ENCODE measurements at places on chromosomes 4 and X.

DNA sequence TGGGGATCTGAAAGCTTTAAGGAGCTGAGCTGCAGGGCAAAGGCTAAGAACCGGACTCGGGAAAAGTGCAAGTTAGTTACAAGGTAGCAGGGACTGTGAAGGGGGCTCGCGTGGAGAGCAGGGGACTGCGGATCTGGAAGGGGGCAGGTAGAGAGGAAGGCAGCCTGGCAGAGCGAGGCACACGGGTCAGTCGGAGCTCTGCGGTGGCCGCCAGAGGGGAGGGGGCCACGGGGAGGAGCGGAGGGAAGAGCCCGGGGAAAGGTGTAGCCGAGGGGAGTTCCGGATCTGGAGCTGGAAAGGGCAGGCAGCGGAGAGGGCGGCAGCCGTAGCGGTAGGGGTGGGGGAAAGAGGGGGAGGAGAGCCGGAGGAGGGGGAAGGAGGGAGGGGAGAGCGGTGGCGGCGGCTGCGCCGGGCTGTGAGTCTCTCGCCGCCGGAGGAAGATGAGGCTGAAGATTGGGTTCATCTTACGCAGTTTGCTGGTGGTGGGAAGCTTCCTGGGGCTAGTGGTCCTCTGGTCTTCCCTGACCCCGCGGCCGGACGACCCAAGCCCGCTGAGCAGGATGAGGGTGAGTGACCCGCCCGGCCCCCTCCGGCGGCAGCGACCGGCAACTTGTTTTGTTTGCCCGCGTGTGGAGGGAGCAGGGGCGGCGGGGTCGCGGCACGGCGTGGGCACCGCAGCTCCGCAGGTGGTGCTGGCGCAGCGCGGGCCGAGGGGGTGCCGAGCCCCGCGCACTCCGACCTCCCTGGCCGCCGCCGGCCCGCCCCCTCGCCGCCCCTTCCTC is at the start of gene GALNT7:
TSS of gene GALNT7 (plus strand) at position 416 of the 782 bp plus-strand sequence. CDS start at position 441, 25 bp downstream.
- DNase-seq = peak; percentile 53

DNA sequence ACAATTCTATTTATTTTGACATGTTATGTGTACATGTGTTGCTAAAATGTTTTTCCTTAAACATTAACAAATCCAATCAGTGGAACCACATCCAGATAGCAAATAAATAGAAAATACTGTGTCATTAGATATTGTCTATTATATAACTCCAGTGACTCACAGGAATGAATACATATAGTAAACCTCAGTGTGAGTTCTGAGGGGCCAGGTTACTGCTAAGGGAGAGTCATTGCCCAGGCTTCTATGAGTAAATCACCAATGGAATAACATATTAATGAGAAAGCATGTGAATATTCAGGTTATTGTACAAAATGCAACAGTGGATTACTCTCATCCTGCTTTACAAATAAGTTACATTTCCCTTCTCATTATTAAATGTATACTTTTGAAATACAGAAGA is 27.2 kb downstream of the TACR3 start:
- no peak for DNase-seq

DNA sequence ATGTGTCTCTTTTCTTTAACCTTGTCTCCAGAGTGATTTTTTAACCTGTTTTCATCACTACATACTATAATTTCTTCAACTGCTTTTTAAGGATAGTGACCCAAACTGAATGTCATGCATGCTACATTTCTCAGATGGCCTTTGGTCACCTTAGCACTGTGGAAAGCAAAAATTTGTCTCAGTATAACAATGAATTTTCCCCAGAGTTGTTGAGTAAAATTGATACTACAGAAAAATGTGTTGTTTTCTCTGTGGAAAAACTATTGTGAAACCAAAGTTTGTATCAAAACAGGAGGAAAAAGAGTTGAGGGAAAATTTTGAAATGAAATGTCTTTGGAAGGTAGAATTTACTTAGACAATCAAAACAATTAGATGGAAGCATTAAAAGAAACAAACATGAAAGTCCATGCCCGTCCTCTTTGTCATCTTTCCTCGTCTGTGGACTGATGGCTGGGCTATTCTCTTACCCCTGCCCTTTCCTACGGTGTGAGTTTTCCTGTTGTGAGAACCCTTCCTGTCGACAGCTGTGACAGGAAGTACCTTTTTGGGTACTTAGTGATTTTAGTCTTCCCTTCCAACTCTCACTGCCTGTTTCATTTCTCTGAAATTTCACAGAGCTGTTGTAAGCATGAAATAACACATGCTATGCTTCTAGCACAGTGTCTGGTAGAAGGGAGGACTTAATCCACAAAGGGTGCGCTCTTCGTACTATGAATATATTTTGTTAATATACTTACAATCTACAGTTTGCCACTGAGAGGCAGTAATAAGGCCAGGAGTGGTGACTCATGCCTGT is 50.8 kb downstream of the LRP2BP start:
- no peak for DNase-seq

GRCh38 chr4:89879215-89879614 is 15.4 kb upstream of the MMRN1 start:
- DNase-seq = no peak

DNA sequence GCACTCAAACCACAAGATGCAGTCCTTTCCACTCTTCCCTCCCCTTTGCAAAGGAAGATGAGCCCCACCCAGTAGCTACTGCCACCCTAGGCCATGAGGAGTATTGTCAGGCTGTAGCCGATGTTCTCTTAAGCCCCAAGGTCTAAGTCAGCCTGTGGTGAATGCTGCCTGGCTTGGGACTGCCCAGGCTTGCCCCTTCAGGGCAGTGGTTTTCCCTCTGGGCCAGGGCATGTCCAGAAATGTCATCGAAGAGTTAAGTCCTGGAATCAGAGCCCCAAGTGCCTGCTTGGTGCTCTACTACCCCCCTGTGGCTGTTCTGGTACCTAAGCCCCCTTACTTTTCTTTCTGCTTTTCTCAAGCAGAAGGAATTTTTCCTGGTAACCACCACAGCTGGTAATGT is 11.8 kb upstream of the PGK1 start:
- DNase-seq = no peak

DNA sequence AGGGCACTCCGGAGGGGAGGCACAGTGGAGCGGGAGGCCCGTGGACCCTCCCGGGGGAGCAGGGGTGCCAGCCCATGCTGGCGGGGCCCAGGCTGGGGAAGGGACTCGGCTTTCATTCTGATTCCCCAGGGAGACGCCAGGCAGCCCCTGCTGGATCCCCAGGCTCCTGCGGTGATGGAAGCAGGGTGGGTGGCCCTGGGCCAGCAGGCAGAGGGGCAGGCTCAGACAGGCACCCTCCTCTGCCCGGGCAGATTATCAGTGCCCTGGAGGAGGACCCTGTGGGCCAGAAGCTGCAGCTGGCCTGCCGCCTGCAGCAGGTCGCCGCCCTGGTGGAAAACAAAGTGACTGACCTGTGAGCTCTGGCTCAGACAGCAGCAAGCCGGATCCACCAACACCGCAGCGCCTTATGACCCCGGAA is 2.1 kb upstream of the SRPK3 start:
- no peak for DNase-seq

- no peak for DNase-seq
Observed at GRCh38 chr4:37876156-37876555, 14.7 kb upstream of the TBC1D1 start.

GRCh38 chr4:155674669-155675071 is 8.0 kb downstream of the GUCY1A1 start:
- no peak for DNase-seq

- DNase-seq = peak; percentile 51
Observed at GRCh38 chrX:69216446-69216845, 51.2 kb upstream of the PJA1 start.

GRCh38 chr4:177879851-177880250 is 437.6 kb upstream of the AGA start:
- DNase-seq = no peak

- no peak for DNase-seq
Observed at GRCh38 chr4:184635381-184635780, 13.9 kb downstream of the CASP3 start.

- no peak for DNase-seq
Observed at GRCh38 chr4:105474099-105474518, 247 bp upstream of the PPA2 start.

DNA sequence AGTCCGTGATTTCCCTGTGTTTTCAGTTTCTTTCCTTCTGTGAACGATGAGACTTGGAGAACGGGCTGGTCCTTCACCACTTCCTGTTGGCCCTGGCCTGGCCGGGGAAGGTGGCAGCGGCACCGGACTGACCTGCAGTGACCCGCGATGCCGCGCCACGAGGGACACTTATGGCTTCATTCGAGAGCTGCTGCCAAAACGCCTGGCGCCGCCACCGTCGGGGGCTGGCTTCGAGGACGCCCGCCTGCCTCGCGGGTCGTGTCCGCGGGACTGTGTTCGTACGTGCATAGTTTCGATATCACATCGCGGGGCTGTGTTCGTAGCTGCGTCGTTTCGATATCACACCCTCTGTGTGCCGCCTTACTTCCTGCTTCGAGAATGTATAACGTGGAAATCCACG is 7.5 kb upstream of the UVSSA start:
- no peak for DNase-seq

GRCh38 chrX:136210243-136210642 is 41.0 kb downstream of the MAP7D3 start:
- DNase-seq = no peak

DNA sequence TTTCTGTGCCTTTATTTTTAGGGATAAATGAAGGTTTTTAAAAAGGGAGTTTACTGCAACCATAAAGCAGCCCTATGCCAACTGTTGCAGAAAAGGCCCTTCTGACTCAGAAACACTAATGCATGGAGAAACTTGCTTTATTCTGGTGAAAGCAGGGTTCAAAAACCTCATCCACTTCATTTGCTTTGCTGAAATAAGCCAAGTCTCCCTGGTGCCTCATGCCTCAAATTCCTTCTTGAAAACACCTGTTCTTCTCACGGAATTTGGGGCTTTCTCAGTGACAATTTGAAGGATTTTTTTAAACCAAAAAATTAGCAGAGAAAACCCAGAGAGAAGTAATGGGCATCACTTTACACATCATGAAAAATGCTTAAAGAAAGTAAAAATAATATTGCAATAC is 349.0 kb downstream of the PCDH7 start:
- DNase-seq = no peak

DNA sequence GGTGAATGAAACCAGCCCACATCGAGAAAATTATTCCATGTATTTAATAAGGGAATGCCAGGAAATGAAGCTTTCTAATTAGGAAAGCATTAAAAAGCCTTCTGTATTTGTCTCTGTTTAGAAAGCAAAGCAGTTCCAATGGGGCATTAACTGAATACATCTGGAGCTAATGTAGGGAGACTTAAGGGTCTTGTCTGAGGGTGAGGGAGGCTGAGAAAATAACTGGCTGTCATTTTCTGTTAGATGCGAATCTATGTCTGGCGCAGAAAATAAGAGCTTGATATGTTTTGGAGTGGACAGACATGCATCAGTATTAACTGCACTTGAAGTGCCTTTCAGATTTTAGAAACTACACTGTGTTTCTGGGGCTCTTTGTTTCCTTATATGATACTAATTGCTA is 111.3 kb downstream of the KLHL8 start:
- no peak for DNase-seq

DNA sequence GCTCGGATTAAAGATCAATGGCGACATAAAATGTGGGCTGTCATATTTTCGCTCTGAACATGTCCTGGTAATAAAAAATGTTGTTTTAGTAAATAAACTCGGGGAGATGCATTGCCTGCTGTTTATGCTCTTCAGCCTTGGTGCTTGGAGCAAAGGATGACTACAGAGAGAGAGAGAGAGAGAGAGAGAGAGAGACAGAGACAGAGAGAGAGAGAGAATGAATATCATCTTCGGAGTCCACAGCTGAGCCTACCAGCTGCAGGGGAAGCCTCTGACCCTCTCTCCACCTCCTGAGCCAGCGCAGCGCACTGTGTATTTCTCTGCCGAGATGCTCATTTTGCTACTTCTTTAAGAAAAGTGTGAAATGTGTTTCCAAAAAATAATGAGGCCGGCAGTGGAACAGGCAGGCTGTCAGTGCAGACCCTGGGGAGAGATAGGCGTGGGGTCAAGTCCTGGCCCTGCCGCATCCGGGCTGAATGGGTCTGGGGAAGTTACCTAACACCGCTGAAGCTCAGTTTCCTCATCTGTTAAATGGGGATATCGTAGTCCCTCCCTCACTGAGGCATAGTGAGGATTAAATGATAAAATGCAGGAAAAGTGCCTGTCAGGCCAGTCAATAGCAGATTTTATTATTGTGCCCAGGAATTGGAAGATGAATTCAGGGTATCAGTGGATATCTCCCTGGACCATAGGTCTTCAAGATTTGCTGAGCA is 58.5 kb upstream of the LGI2 start:
- no peak for DNase-seq

- no peak for DNase-seq
Observed at GRCh38 chr4:144748814-144749555, 103.0 kb downstream of the HHIP start.

DNA sequence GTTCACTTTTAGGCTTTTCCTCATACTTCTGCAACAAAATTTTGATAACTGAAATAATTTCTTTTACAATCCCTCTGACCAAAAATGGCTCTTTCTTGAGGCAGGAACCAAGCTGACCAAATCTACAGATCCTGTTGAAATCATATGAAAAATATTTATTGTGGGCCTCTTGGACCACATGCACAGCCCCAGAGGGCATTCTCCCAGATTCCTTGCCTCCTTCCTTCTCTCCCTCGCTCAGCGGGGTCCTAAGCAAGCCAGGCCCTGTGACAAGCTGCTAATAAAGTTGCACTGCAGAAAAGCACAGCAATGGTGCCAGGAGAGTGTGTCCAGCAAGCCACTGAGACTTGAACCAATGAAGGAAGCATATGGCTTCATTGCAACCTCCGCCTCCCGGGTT is 40.7 kb downstream of the PRDM5 start:
- DNase-seq = no peak

GRCh38 chr4:82592639-82593038 is 30.9 kb upstream of the TMEM150C start:
- no peak for DNase-seq

DNA sequence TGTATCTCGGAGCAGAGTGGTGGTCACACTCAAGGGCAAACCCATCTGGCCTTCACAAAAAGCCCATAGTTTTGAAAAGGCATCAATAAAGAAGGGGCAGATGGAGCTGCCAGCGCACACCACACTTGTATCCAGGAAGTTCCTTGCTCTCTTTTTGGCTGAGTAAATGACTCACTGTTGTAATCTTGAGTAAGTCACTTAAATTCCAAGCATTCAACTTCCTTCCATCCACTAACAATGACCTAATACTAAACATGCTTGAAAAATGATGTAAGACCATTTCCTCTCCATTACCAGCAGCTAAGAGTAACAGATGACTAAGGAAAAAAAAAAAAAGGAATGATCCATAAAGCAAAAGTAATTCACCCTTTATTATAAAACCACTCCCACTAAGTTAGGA is 32.4 kb upstream of the MYOZ2 start:
- DNase-seq = no peak

GRCh38 chrX:156004740-156005139 is 7.2 kb downstream of the IL9R start:
- DNase-seq = no peak

DNA sequence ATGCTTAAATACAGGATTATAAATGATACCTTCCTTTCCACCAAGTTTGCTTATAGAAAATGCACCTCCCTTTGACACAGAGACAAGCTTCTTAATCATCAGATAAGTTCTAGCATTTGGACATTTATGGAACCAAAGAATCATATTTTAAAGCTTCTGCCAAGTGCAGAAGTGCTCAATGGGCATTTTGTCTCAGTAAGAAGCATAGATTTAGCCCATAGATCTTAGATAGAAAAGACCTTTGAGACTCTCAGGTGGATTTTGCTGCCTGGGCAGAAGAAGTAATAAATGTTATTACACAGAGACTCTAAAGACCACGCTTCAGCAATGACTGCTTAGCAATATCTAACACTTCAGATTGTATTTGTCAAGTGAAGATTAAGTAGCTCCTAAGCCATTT is 174.6 kb downstream of the VEGFC start:
- no peak for DNase-seq

GRCh38 chrX:140764401-140764919 is 54.9 kb downstream of the LINC00632 start:
- DNase-seq = no peak
